ENCODE measurements at places on chromosomes 3 and 15.

- peak; percentile 35 for ATAC-seq
Observed at GRCh38 chr3:38314764-38315487, 31.7 kb upstream of the XYLB start.

DNA sequence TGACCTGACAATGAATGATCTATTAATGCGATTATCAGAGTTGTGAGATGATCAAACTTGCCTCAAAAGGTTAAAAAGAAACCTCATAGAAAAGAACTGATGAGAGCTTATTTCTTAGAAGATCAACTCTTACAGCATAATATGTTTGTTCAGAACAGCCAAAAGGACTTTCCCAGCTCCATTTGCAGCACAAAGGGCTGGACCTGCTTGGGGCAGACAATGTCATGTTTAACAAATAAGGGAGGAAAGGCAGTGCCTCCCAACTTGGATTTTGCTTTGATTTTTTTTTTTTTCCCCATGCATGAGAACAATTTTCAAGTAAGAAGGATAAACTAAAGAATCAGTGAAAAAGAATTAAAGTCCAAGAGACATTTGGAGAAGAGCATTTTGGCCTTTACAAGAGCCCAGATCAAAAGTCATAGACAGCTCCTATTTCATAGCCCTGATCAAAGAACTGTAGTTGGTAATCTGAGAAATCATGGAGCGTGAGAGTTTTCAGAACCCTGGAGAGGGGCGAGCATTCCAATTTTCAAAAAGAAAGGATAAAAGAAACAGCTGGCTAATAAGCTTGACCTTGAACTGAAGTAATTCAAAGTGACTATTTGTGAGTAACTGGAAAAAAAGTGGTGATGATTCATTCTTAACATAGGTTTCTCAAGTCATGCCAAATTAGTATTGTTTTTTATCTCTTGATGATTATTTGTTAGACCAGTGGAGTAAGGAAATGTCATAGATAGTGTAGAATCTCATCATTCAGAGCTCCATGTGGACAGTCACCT is 136.0 kb upstream of the CFAP20DC start:
- ATAC-seq: peak; percentile 43

DNA sequence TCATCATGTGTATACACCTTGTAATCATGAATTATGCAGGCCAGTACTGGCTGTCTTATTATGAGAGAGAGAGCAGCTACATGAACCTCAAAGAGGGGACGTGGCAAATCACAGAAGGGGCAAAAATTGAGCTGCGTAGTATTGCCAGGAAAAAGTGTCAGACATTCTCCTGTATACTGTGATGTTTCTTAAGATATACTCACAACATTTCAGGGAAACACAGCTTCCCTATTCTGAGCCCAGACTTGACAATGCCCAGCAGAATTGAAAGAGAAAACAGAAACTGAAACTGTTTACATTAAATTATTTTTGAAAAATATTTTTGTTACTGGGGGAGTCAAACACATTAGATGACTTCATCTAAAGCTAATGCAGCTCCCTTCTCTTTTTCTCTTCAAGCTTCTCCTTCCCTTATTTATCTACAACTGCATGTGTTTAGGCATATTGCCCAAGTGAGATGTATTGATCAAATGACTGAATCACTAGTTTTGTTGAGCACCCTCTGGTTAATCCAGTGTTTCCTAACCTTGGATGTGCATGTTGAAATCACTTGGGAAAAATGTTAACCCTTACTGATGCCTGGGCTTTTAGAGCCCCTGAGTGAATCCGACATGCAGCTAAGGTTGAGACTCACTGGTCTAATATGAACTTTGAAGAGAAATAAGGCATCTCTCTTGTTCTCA is 39.5 kb downstream of the CADPS start:
- ATAC-seq: peak; percentile 44

GRCh38 chr3:122942239-122942638 is 85.3 kb downstream of the SEMA5B start:
- peak; percentile 39 for ATAC-seq

GRCh38 chr3:112116748-112117186 is 16.3 kb downstream of the GCSAM start:
- ATAC-seq: no peak

- peak; percentile 28 for ATAC-seq
Observed at GRCh38 chr3:30357897-30358296, 248.5 kb upstream of the TGFBR2 start.

GRCh38 chr3:124628863-124629262 is 101.4 kb upstream of the UMPS start:
- ATAC-seq: no peak

DNA sequence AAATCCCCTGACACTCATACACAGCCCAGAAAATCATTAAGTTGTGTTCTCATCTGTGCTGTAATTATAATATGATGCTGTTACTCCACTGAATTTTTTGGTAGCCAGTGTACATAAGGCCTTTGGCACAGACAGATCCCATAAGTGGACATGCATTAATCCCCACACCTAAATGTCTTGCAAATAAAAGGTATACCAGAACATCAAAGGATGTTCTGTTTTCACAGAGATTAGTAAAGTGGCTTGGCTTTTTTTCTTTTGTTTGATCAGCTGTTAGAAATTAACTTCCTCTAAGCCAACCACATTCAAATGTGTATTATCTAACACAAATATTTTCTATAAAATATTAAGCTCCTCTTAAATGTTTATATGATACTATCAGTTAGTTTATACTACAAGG is 2.7 kb downstream of the SST start:
- ATAC-seq: no peak

DNA sequence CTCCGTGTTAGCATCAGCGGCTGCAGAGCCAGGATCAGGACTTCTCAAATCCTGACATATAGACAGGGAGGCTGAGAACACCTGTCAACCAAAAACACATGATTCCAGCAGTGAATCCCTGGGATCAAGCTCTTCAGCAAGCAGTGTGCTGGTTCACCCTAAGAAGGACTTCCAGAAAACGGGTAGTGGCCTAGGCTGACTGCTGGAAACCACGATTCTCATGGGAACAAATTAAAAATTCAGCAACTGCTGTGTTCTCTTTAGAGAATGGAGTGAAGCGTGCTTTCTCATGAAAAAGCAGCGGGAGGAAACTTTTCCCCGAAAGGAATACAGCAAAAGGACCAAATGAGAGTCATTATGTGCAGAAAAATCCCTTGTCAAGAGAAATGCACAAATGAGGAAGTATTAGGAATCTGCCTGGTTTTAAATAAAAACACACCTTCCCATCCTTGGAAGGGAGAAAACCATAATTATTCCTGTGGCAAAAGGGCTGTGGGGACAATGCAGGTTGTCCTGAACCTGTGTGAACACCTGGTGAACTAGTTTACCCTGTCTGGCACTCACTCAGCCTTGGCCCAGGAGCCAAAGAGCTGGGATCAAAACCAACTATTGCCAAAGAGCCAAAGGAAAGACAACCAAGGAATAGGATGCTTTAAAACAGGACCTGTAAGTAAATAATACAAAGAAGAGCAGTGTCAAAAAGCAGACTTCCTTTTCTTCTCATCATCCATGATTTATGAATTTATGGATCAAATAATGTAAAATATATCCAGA is 13.4 kb downstream of the IL12A start:
- no peak for ATAC-seq

DNA sequence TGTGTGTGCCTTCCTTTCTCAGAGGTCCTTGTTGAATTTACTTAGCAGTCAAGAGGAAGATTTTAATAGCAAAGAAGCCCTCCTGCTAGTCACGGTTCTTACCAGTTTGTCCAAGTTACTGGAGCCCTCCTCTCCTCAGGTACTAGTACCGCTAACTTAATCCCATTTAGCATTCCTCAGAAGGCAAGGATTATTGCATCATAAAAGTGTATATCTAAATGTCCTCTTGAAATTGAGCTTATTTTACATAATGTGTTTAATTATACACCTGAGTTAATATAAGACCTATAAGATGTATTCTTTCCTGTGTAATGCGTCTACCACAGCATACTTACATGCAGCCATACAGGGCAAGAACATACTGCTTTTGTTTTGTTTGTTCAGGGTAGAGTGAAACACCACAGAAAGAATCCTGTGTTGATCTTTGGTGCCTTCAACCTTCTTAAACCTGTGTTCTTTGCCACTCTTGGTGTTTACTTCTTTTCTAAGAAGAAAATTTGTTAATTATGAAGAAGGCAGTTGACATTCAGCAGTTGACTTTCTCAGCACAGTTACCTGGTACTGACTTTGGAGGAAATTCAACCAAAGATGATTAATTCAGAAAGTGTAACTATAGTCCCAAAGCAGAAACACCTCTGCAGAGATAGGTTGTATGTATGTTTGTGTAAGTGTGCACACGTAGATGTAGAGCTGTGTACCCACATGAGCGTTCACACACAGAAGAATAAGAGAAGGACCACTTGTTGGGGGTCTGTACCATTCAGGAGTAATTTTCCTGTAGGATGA is 33.1 kb downstream of the POLG start:
- no peak for ATAC-seq

DNA sequence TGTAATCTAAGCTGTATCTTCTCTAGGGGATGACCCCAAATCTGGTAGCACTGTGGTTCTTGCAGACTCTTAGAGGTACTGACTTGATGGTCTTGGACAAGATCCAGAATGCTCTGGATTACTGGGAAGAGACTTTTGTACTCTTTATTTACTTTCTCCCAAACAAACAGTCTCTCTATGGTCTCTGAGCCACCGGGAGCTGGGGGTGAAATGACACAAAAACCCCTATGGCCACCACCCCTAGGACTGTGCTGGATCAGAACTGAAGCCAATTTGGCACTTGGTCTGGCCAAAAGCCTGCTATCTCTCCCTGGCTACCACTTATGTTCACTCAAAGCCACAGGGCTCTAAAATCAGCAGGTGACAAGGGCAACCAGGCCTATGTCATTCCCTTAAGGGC is 50.2 kb upstream of the SI start:
- ATAC-seq: no peak

DNA sequence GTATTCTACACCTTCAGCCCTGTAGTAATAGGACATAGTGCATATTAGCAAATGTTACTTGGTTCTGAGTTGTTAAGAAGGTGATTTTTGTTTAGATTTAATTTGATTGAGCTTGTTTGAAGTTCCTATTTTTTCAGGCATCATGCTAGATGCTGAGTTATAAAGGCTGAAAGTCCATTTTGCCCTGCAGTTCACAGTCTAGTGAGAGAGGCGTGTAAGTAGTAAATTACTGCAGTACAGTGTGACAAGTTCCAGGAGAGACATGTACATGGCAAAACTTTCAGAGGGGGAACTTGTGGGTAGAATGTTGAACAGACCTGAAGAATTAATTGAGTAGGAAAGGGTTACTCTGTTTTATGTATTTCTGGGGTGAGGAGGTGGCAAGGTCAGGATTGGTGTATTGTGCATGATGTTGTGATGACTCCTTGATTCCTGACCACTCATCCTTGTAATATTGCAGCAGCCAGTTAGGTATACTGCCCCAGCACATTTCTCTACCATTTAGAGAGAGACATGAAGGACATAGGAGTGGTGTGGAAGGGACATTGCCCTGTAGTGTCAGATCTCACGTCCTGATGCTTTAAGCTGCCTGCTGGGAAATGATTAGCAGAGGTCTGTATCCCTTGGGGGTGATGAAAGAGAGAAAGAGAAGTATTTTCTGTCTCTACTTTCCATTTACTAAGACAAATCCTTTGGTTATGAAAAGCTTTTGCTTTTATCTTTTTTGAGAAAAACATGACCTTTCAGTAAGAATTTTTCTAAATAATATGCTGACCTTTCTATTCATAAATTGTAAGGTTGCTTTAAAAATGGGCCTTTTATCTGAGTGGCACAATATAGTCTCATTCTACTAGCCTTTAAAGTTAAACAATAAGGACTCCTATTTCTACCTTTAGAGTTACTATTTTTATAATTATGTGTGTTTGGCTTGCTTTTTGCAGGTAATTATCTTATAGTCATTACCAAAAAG is 16.9 kb downstream of the SACM1L start:
- no peak for ATAC-seq

DNA sequence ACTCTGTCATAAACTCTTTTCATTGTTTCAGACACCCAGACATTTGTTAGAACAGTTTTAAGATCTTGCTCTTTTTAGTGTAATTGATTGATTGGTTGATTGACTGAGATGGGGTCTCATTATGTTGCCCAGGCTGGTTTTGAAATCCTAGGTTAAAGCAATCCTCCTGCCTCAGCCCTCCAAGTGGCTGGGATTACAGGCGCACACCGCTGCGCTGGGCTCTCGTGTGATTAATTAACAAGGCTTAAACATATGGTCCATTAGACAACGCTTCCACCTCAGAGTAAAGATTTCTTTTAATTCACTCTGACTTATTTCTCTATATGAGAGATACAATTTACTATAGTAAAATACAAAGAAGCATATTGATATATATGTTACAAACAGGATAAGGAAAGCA is 114.0 kb upstream of the C2CD4B start:
- ATAC-seq: no peak

DNA sequence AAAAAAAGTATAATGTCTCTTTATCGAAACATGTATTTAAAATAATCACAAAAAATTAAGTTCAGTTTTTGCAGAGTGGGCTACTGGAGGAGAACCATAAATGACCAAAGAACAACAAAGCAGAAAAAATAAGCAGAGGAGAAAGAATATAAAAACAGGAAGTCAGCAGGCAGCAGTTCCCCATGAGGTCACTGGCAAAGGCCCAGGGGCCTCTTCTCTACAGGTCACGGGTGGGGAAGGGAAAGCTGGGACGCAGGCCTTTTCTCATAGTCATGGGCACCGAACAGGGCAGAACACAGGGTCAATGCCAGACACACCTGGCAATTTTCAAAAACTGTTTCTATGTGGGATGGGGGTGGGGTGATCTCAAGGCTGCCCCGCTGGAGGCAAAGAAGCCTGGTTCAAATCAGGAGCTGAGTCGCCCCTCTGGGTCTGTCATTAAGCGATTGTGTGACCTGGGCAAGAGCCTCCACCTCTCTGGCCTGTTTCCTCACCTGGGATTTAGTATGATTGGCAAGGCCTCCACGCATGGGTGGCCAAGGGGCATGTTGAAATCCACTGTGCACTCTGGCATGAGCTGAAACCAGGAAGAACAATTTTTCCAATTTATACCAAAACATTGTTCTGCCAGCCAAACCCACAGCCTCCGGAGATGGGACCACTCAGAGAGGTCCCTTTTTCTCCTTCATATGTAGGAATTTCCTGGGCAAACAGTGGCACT is 43.8 kb upstream of the UACA start:
- no peak for ATAC-seq

GRCh38 chr3:159668990-159669476 is 319.6 kb upstream of the IL12A start:
- no peak for ATAC-seq

DNA sequence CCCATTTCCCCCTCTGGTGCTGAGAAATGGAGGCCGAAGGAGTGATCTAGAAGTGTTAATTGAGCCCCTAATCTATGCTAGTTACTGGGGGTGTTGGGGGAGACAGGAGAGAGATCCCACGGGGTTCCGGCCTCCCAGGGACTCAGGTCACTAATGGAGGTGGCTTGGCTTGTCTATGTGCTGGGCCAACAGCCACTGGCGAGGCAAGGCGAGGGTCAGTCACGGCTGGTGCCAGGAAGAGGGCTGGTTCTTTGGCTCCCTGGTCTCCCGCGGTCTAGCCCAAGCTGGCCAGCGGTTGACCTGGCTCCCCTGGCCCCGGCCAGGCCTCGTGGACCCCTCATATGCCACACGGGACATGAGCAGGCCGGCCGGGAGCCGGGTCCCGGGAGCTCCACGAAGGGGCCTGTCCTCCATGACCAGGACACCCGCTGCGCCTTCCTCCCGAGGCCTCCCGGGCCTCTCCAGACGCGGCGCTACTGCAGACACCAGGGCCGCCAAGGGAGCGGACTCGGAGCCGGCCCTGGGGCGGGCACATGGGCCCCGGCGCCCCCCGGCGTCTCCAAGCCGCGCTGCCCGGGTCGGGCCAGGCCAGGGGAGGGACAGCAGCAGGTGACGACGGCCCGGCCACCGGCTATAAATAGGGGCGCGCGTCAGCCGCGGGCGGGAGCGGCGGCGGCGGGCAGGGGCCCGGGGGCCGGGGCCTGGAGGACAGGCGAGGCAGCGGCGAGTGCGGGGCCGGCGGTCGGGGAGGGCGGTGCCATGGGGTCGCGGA is at the start of gene ALPK3:
TSS of gene ALPK3 (plus strand) at position 663 of the 772 bp plus-strand sequence. CDS start at position 760, 97 bp downstream.
- ATAC-seq: peak; percentile 78

All from motor neuron (in vitro differentiated cells).